ENCODE measurements at places on chromosomes 16 and 17.

DNA sequence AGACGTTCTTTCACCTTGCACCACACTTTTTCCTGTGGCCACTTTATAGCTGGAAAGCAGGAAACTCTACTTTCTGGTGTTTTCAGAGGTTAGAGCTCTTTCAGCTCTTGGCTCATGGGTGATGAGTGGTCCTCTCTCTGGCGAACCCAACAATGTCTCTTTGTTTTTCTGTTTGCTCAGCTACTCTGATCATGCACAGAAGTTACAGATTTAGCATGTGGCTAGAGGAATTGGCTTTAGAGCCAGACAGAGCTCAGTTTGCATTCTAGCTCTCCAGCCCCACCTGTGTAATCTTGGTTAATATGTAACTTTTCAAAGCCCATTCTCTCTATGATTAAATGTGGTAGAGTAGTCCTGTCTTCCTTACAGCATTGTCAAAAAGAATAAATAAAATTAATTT is 225.2 kb downstream of the HAPSTR1 start:
- DNase-seq = no peak

DNA sequence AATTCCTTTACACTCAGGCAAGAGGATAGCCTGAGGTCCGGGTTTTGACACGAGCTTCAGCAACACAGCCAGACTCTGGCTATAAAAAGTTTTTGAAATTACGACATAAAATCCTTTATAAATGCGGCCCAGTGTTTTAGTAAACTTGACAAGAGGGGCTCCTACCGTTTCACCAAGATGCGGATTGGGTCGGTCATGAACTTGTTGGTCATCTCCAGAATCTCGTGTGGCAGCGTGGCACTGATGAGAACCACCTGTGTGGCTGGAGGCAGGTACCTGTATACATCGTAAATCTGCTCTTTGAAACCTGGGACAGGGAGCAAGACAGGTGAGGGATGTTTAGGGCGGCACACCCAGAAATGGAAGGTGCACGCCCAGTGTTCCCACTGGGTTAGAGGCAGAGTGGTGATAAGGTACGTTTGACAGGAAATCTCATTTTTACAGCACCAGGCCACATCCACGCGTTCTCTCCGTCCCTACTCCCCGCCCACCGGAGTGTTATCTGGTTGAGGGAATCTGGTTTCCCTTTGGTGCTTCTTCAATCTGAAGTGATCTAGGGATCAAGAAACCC is 8.0 kb downstream of the EIF4A3 start:
- no peak for DNase-seq

GRCh38 chr16:87657621-87658192 is 55.4 kb downstream of the JPH3 start:
- no peak for DNase-seq

DNA sequence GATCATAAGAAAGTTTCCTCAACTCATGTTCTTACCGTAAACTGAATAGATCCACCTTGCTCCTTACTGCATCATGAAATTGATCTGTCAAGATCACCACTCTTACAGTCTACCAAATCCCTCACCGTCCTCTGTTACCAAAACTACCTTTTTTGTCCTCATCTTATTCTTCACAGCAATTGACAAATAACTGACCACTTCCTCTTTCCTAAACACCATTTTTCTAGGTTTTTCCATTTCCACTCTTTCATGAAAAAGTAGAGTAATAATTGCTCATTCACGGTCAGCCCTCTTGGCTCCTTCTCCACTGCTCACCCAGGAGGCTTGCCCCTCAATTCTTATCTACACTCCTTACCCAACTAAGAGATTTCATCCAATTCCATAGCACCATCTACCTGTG is 44.9 kb downstream of the ABCA5 start:
- no peak for DNase-seq

DNA sequence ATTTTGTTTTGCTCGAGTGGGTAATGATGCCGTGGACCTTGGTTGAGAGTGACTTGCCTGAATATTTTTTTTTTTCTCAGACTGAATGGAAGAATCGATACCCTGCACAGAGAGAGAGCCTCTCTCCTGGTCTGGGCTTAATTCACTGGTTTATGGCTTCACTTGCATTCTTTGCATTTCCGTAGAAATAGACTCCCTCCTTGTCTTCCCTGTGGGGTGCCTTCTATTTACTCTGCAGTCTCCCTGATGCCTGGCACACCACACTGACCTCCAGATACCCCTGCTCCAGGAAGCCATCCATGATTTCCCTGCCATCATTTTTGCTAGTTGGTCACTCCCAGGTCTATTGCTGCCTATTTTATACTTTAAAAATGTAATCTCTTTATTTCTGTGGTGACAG is 238.0 kb downstream of the SNX29 start:
- no peak for DNase-seq

- no peak for DNase-seq
Measured at GRCh38 chr17:33228548-33228947, 64.5 kb downstream of the ASIC2 start.

GRCh38 chr17:69716556-69716955 is 302.1 kb downstream of the MAP2K6 start:
- no peak for DNase-seq

DNA sequence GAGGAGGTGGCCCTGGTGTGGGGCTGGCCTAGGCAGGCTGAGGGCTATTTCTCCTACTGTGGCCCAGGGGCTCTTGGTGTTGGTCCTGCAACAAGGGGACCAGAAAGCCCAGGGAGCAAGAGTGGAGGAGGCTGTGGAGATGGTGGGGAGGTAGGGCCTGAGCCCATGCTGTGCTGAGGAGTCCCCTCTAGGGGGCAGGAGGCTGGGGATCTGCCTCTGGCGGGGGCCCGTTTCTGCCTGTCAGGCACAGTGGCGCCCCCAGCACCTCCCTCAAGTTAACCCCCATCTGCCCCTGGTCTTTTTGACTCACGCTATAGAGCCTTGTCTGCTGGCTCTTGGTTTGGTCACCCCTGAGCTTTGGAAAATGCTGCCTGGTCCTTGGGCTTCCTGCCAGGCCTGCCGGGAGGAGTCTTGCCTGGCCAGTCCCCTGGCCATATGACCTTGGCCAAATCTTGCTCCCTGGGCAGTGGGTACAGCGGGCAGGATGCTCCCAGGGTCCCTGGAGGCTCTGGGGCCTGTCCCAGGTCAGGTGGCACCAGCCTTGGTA is 5.9 kb downstream of the BAIAP2 start:
- DNase-seq = no peak

GRCh38 chr16:21302898-21303528 is 24.9 kb upstream of the CRYM start:
- DNase-seq = no peak

GRCh38 chr17:82121660-82122629 is 23.9 kb upstream of the FASN start:
- no peak for DNase-seq

GRCh38 chr16:66127459-66128370 is 238.8 kb upstream of the CDH5 start:
- DNase-seq = no peak

DNA sequence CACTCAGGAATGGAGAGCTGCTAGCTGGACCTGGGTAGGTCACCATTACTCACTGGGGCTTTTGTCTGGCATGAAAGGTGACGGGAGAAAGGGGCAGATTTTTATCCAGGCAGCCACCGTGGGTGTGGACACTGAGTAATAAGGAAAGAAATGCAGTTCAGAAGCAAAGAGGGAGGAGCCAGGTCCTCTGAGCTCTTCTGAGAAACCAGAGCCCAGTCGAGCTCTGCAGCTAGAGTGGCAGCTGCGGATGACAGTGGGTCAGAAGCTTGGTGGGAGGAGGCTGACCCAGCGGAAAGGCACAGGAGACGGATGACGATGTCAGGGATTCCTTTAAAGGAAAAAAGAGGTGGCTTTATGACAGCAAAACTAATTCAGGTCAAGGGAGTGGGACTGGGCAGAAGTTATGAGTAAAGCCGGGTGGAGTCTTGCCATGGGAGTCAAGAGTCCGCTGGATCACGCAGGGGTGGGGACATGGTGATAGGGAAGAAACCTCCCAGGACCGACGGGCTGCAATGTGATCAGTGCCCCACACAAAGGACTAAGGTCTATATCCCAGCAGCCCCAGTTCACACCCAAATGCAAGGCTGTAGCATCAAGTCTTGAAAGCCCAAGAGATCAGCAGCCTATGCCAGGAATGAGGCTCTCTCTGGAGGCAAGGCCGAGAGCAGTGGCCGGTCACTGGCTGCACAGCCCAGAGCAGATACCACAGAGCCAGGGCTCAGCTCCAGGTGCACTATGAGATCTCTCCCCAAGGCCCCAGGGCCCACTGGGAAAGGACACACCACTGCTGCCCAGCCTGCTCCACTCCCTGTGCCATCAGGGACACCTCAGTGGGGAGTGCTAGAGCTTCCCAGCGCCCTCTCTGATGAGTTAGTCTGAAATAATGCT is 6.3 kb upstream of the MNT start:
- no peak for DNase-seq

DNA sequence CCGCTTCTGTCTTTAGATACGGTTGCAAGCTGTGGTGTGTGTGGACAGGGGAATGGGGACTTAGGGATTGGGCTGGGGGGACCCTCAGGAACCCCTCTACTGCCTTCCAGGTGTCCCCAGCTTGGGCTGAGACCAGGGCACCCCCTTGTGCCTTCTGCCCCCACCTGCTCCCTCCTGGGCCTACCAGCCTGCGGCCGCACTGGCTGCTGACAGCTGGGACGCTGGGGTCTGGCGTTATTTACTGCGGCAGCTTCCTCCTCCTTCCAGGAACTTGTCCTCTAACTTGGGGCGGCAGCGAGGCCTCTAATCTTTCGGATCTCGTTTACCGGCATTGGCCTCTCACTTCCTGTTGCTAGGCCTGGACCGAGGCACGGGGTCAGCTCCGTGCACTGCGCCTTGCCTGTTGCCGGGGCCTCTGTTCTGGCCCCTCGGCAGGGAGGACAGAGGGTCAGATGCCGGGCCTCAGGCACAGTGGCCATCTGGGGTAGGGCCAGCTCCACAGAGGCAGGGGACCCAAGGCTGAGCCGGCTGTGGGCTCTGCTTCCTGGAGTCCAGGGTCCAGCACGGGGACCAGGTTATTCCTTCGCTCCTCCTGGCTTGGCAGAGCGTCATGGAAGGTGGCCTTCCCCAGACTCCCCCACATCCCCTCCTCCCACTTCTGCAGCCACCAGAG is 31.8 kb downstream of the TMEM235 start:
- DNase-seq = no peak

DNA sequence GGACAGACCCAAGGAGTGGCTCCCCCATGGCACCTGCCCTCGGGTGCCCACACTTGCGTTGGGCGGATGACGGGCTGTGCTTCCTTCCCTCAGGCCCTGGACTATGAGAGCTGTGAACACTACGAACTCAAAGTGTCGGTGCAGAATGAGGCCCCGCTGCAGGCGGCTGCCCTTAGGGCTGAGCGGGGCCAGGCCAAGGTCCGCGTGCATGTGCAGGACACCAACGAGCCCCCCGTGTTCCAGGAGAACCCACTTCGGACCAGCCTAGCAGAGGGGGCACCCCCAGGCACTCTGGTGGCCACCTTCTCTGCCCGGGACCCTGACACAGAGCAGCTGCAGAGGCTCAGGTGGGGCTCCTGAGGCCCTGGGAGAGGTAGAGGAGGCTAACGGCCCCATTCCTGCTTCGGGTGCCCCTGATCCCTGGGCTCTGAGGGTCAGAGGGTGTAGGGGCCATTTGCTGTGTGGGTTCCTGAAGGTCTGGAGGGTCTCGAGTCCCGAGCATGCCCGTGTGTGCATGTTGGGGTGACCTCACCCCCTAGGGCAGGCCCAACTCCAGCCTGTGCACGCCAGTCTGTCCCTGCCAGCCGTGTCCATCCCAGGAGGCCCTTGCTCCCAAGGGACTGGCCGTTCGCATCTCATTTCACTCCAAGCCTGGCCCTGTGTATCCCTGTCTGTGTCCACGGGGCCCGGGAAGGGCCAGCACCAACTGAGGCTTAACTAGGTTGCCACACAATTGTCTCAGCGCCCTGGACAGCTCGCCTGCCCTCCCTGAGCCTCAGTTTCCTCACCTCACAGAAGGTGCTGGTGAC is 10.0 kb downstream of the SLC22A31 start:
- DNase-seq = no peak

- no peak for DNase-seq
Measured at GRCh38 chr16:77686385-77686784, 35.9 kb upstream of the NUDT7 start.

- DNase-seq = no peak
Measured at GRCh38 chr16:29983420-29984136, 9.9 kb downstream of the TAOK2 start.

- no peak for DNase-seq
Measured at GRCh38 chr17:61412860-61413660, 13.4 kb downstream of the TBX2 start.

DNA sequence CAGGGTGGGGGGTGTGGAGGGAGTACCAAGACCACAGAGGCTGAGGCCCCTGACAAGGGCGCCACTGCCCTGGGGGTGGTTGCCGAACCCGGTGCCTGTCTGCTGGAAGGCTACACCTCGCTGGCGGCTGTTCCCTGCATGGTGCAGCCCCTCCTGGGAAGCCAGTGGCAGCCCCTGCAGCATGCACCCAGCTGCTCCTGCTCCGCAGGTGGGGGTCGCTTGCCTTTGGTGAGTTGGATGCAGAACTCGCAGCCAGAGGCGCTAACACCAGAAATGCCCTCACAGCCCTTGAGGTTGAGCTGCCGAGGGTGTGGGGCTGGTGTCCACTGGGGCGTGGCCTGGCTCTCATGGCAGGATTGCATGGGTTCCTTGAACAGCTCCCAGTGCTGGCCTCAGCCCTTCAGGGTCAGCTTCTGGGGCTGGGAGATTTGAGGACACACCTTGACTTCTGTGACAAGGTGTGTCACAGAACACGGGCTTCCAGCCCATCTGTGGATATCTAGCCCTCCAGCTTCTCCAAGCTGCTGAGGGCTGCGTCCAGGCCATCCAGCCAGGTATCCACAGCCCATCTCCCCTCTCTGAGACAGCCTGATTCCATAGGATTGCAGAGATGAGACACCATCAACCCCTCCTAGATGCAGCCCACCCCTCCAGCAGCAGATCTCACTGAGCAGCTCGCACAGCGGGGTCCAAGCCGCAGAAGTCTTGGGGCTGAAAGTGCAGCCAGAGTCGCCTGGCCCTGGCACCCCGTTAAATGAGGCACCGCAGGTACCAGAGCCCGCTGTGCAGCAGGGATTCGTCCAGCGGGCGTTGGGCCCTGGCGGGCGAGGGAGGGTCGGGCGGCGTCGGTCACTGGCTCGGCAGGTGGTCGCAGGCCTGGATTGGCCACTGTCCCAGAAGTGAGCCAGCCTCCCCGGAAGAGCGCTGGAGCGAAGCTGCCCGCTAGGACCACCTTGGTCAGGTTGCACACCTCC is 586.3 kb downstream of the KCNJ18 start:
- DNase-seq = no peak

- DNase-seq = no peak
Measured at GRCh38 chr17:9611557-9611956, 33.8 kb upstream of the USP43 start.

GRCh38 chr16:76749780-76750375 is 441.1 kb upstream of the MON1B start:
- no peak for DNase-seq
